Activated naive CD8-positive, alpha-beta T cell treated with anti-CD3 and anti-CD28 coated beads for 36 hours (primary cell): ENCODE measurements at places on chromosomes 16 and 17. TPM values are rescaled to one million over a fixed set of nuclear protein-coding genes. Genes with fewer than 3 reads are reported as not detected.

DNA sequence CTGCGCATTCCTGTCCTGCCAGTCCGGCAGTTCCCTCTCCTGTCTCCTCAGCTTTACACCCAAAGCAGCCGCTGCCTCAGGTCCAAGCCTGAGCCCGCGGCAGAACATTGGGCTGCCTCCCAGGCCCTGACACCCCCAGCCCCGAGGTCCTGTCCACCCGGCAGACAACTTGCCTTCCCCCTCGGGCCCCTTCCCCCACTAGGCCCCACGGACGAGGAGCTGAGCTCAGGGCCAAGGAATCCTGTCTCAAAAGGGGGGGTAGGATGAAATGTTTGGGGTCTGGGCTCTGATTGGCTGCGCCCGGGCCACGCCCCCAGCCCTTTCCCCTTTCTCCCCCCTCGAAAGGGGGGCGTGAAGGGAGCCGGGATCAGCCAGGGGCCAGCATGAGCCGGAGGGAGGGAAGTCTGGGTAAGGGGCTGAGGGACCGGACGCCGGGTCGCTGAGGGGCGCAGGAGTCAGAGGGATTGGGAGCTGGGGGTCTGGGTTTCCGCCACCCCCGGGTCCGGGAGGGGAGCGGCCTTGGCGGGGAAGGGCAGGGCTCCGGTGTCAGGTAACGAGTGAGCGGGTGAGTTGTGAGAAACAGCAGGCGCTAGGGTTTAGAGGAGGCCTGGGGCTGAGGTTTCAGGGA, at the start of gene CTF1:
TSS of gene CTF1 (plus strand) at position 354 of the 628 bp plus-strand sequence. CDS start at position 384, 30 bp downstream.
- peaks cover 38% of the 10 kb centered on the region for H3K4me1 ChIP-seq
- H3K27ac ChIP-seq: peak within 1 kb of the TSS; percentile 87
- no peak for DNase-seq
- H3K4me3 ChIP-seq: peak within 1 kb of the TSS; percentile 74
- no peaks in the 10 kb centered on the region for H3K36me3 ChIP-seq

DNA sequence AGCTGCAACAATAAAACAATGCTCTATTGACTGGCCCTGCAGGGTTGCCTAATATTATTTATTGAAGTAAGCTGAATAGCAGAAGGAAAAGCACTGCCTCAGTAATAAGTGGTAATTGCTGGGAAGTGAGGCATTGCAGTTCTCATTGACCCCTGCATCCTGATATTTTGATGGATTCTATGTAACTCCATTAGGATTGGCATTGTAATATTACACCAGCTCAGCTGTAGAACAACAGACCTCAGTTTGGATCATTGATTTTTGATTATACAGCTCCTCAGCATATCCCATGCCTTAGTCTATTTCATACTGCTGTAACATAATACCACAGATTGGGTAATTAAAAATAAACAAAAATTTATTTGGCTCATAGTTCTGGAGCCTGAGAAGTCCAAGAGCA, 650.6 kb upstream of the SALL1 start:
- no peak overlapping the region for H3K27ac ChIP-seq
- H3K4me3 ChIP-seq: no peak overlapping the region
- no peaks in the 10 kb centered on the region for H3K36me3 ChIP-seq
- H3K4me1 ChIP-seq: no peaks in the 10 kb centered on the region
- H3K27me3 ChIP-seq: no peaks in the 10 kb centered on the region

DNA sequence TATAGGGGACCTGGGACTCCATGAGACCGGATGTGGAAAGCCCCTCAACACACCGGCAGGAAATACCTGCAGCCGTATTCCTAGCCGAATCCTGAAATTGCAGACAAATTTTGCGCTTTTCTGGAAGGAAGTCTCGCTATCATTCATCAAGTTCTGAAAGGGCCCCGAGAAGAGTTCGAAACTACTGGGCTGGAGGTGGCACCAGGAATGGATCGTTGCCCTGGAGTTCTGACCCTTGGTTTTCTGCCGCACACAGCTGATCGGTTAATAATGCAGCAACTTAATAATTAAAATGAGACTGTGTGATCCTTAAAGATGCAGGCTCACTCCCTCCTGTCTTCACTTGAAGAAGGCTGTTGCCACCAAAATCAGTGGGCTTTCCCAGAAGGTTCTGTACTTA, 55.7 kb upstream of the MRTFB start:
- no peak overlapping the region for H3K4me3 ChIP-seq
- H3K27me3 ChIP-seq: peaks cover 22% of the 10 kb centered on the region
- H3K36me3 ChIP-seq: no peaks in the 10 kb centered on the region
- no peaks in the 10 kb centered on the region for H3K4me1 ChIP-seq
- no peak for DNase-seq

GRCh38 chr16:59535298-59535697, 801.2 kb upstream of the GOT2 start:
- no peak overlapping the region for H3K27ac ChIP-seq
- no peak for DNase-seq
- H3K36me3 ChIP-seq: no peaks in the 10 kb centered on the region

Gene NPIPB9
- total RNA-seq: 1.6 TPM

DNA sequence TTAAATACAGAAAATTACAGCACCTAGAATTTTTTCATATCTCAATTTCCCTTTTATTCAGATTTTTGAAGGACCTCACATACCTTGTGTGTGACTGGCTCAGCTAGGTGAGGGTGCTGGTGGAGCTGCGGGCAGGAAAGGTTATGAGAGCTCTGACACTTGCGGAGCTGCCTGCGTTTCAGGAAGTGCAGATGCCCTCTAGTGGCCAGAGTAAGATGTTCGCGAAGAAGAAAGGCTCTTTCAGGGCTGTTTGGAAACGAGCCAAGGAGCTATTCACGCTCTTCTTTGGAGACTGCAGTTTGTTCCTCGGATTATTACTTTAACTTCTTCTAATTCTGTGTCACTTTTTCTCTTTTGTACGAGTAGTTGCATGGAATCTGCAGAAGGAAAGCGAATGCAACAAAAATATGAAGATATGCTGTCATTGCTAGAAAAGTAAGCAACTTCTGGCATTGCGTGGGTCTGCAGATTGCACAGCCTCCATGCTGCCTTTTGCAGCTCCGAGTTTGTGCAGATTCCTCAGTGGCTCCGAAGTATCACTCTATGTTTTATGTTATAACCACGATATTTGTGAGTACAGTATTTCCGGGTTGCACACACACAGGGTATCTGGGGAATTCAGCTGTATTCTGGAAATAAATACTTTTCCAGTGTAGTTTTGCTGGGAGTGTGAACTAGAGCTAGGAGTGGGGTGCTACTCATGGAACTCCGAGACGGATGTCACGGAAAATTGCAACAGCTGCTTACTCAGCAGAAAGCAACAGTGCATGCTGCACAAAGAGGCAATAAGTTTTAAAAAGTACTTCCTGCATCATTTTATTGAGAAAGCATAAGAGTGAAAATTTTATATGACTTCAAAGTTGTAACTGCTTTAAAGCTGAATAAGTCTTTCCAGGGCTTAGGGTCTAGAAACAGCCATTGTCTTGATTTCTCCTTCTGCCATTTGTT, 46.3 kb downstream of the DNAH9 start:
- no peak overlapping the region for H3K27ac ChIP-seq
- DNase-seq: peak; percentile 30
- H3K27me3 ChIP-seq: peaks cover 8% of the 10 kb centered on the region
- peaks cover 2% of the 10 kb centered on the region for H3K4me1 ChIP-seq
- H3K36me3 ChIP-seq: no peaks in the 10 kb centered on the region

Gene RHBDL1
- total RNA-seq: 0.72 TPM

GRCh38 chr17:65589321-65589720, 27.9 kb upstream of the AXIN2 start:
- no peaks in the 10 kb centered on the region for H3K27me3 ChIP-seq
- H3K36me3 ChIP-seq: no peaks in the 10 kb centered on the region

DNA sequence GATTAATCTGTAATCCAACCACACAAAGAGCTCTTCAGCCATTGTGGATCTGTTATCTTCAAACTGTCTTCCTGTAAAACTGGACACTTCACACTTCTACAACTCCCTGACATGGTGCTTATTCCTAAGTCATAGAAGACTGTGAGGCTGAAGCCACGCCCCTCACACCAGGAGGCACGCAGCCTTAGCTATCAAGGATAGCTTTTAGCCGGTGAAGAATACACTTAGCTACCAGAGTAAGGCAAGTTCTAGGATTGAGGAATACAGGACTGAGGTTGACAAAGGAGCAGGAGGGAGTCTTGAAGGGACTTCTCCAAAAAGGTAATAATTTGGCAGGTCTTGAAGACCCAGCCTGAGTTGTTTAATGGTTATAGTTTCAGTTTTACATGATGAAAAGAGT, 79.8 kb upstream of the GAS7 start:
- peaks cover 12% of the 10 kb centered on the region for H3K27me3 ChIP-seq
- H3K27ac ChIP-seq: no peak overlapping the region
- H3K36me3 ChIP-seq: no peaks in the 10 kb centered on the region

Gene KRT31
- not detected for total RNA-seq

Gene TOP3A
- total RNA-seq: 55.4 TPM

GRCh38 chr16:67264277-67264676, 15.1 kb upstream of the PLEKHG4 start:
- H3K27me3 ChIP-seq: peaks cover 12% of the 10 kb centered on the region
- peaks cover 8% of the 10 kb centered on the region for H3K36me3 ChIP-seq
- no peaks in the 10 kb centered on the region for H3K4me1 ChIP-seq
- no peak overlapping the region for H3K4me3 ChIP-seq

- no peaks in the 10 kb centered on the region for H3K36me3 ChIP-seq
- H3K27me3 ChIP-seq: peaks cover 2% of the 10 kb centered on the region
- no peak overlapping the region for H3K4me3 ChIP-seq
- no peak overlapping the region for H3K27ac ChIP-seq
- no peak for DNase-seq
Measured at GRCh38 chr16:6066652-6067051, 969.1 kb upstream of the EEF2KMT start.

Gene SPAG5
- total RNA-seq: 111 TPM

Gene OR2C1
- not detected for total RNA-seq

DNA sequence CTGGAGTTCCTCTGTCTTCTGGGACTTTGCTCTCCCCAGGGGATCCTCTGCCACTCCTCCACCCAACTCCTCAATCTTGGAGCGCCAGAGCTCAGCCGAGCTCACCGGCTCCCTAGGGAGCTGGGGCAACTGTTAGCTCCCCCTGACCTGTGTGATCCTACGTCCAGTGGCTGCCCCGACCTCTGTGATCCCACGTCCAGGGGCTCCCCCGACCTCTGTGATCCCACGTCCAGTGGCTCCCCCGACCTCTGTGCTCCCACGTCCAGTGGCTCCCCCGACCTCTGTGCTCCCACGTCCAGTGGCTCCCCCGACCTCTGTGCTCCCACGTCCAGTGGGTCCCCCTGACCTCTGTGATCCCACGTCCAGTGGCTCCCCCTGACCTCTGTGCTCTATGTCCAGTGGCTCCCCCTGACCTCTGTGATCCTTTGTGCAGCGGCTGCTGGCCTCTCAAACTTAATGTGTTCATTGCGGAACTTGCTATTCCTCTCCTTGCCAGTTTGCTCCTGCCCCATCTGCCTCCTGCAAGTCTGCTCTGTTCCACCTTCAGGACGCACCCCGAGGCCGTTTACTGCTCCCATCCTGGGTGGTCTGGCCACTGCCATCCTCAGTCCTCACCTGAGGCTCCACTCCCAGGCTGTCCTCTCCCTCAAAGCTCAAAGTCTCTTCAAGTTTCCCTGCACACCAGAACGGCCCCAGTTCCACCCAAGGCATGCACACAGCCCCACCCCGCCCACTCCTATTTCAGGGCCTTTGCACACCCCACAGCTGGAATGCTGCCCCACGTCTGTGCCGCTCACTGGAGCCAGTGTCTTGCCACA, 2.8 kb downstream of the VPS9D1 start:
- peaks cover 41% of the 10 kb centered on the region for H3K36me3 ChIP-seq
- H3K4me3 ChIP-seq: peak overlapping the region; percentile 10
- H3K27me3 ChIP-seq: no peaks in the 10 kb centered on the region
- DNase-seq: no peak

Gene WNT3
- total RNA-seq: 0.08 TPM

DNA sequence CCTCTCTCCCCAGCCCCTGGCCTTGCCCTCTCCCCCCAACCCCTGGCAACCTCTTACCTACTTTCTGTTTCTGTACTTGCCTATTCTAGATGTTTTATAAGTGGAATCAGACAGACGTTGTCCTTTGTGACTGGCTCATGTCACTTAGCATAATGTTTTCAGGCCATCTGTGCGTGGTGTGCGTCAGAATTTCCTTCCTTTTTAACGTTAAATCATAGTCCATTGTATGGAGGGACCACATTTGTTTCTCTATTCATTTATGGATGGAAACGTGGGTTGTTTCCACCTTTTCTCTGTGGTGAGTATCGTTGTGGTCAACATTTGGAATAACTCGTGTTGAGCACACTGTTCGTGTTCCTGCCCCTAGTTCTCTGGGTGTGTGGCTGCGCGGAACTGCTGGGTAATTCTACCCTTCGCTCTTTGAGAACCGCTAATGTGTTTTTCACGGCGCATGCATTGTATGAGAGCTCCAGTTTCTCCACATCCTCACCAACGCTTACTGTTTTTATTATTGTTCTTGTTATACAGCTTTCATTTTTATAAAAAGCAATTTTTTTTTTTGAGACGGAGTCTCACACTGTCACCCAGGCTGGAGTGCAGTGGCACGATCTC, 26.3 kb downstream of the ACTG1 start:
- peaks cover 25% of the 10 kb centered on the region for H3K4me1 ChIP-seq
- peaks cover 26% of the 10 kb centered on the region for H3K27me3 ChIP-seq
- no peak for DNase-seq
- H3K4me3 ChIP-seq: no peak overlapping the region

DNA sequence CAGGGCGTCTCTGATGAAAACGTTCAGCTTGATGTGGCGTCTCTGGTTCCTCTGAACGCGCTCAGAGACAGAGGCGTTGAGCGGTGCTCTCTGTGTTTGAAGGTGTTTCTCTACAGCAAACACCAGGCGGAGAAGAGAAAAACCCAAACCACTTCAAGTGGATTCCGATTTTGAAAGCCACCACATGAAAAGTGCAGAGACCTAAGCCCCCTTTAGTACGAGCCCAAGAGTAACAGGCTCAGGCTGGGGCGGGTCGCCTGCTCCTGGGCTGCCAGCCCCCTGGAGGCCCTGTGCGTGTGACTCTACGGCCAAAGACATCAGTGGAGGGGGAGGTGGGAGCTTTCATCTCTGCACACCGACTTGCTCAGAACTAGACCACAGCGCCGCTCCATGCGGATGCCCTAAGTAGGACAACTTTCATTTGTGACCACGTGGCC, 328.4 kb downstream of the MAF start:
- peaks cover 55% of the 10 kb centered on the region for H3K4me1 ChIP-seq
- H3K36me3 ChIP-seq: no peaks in the 10 kb centered on the region
- H3K27ac ChIP-seq: peak overlapping the region; percentile 80
- H3K27me3 ChIP-seq: peaks cover 94% of the 10 kb centered on the region
- DNase-seq: peak; percentile 78
- H3K4me3 ChIP-seq: peak overlapping the region; percentile 50

- peak overlapping the region; percentile 58 for H3K27ac ChIP-seq
- H3K4me3 ChIP-seq: peak overlapping the region; percentile 30
- DNase-seq: peak; percentile 47
- H3K27me3 ChIP-seq: no peaks in the 10 kb centered on the region
- H3K4me1 ChIP-seq: peaks cover 53% of the 10 kb centered on the region
- H3K36me3 ChIP-seq: peaks cover 54% of the 10 kb centered on the region
Measured at GRCh38 chr17:45234641-45235415, 13.1 kb downstream of the FMNL1 start.

Gene GJD3
- not detected for total RNA-seq
